ENCODE measurements at places on chromosomes 2 and 18. TPM values are rescaled to one million over a fixed set of nuclear protein-coding genes. Genes with fewer than 3 reads are reported as not detected.

DNA sequence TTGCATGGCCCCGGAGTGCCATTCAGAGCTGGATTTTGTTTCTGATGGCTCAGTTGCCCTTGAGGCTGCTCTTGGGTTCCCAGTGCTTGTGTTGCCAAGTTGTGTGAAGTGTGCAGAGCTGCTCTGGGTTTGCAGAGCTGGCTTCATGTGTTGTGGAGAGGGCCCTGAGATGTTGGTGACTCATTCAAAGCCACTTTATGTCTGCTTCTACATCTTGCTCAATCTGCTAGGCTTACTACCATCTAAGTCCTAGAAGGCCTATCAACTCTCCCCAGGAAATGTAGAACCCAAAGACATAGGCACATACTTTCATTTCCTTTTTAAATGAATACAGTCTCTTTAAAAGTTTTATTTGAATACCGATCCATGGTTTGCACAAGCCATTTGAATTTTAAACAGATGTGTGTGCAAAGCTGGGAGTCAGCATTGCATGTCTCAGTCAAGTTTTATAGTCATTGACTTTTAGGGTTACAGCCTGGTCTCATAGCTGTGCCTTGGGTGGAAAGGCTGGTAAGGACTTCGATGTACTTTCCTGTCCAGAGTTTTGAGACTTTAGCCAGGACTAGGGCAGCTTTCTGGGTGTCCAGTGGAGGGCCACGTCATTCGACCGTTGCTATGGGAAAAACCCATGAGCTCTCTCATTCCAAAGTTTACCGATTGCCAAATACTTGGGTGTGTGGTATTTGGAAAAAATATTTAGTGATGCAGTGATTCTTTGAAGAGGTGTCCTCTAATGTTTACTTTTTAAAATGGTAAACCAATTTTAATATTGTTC lies 105.0 kb downstream of the LTBP1 start:
- H3K36me3 ChIP-seq = no peaks in the 10 kb centered on the region
- H3K4me3 ChIP-seq = no peak overlapping the region
- no peak overlapping the region for H3K27ac ChIP-seq
- H3K27me3 ChIP-seq = no peaks in the 10 kb centered on the region

DNA sequence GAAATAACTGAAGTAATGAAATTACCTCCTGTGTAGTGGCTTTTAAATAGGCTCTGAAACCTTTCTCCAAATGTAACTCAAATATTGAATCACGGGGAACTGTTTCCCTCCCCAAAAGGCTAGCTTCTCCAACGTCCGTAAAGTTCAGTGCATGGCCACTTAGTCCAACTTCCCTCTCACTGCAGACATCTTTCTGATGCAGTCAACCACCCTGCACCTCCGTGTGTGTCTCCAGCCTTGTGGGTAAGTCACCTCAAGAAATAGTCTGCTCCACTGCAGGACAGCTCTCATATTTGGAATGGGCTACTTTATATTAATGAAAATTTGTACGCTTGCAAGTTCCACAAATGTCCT lies 152.5 kb upstream of the CYRIA start:
- H3K36me3 ChIP-seq = no peaks in the 10 kb centered on the region
- H3K27me3 ChIP-seq = no peaks in the 10 kb centered on the region
- no peak for DNase-seq

GRCh38 chr2:46683541-46683940 lies 204.2 kb downstream of the TMEM247 start:
- H3K27me3 ChIP-seq = no peaks in the 10 kb centered on the region
- H3K36me3 ChIP-seq = no peaks in the 10 kb centered on the region
- H3K27ac ChIP-seq = no peak overlapping the region
- peaks cover 15% of the 10 kb centered on the region for H3K4me1 ChIP-seq

The SAG gene
- 0.43 TPM for total RNA-seq

DNA sequence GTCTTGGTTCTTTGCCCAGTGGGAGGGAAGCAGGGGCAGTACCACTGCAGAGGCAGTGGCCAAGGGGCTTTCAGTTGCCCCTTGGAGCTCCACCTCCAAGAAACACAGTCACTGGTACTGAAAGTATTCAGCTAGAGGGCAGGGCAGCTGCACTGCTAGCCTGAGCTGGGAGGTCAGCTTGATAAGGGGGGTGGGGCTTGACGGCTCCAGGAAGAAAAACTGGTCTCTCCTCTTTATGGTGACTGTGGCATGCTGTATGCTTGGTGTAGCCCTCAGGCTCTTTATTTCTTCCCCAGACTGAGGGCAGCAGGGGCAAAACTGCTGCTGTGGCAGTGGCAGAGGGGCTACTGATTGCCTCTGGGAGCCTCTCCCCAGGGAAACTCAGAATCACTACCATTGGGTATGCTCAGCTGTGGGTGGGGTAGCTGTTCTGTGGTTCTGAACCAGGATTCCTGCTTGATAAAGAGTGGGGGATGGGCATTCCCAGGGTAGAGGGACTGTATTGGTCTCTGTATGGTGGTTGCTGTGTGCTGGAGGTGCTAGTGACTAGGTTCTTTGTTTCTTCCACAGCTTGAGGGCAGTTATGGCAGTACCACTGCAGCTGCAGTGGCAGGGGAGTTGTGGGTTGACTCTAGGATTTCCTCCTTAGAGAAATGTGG lies 134.6 kb upstream of the SCN7A start:
- no peak overlapping the region for H3K27ac ChIP-seq
- no peak for DNase-seq
- no peaks in the 10 kb centered on the region for H3K27me3 ChIP-seq
- no peaks in the 10 kb centered on the region for H3K36me3 ChIP-seq
- no peaks in the 10 kb centered on the region for H3K4me1 ChIP-seq
- H3K4me3 ChIP-seq = no peak overlapping the region

The MXD1 gene
- total RNA-seq = 23.1 TPM
